ENCODE measurements at places on chromosomes 11 and 22.

- DNase-seq = no peak
These were observed 71.8 kb downstream of the ATG16L2 start for GRCh38 chr11:72885749-72886609.

GRCh38 chr11:94525546-94526324 lies 13.5 kb downstream of the C11orf97 start:
- peak; percentile 92 for DNase-seq

- DNase-seq = no peak
These were observed 54.5 kb downstream of the TRIM44 start for GRCh38 chr11:35717043-35717442.

DNA sequence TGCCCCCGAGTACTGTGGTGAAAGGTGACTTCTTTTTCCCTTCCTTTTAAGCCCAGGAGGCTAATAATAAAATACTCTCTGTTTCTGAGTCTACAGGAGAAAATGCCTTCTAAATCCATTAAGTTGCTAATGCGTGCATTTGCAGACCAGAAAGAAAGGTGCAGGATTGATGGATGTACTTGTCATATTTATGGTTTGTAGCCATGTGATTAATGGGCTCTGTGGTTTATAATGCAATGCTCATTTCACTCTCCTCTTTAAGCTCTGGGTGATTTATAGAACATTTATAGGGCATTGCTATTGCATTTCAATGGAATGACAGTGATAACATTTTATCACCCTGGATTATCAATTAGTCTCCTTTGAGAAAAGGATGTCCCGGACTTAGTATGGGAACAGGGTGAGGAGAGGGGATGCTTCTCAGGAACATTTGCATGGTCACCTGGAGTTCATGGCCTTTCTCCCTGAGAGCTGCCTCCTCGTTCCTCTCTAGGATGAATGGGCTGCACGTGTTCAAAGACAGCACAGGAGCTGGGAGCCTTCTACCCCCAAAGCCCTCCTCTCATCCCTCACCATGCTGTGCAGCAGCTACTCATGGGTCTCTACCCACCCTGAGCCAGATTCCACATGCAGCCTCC lies 82.8 kb upstream of the HMGXB4 start:
- no peak for DNase-seq

DNA sequence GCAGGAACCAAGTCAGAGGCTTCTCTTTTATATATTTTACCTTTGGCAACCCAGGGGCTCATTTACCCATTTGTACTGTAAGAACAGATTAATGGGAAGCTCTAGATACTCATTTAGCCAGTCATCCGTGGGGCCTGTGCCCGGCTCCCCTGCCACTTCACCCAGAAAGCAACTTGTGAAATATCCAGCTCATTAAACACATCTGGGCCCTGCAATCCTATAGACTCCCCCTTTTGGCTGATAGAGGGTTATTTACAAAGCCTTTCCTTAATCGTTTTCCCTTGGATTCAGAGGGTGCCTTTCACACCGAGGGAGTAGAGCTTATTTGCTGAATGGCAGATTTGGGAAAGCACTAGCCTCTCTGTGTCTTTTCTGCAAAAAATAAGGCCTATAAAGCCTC lies 118.7 kb upstream of the SORL1-AS1 start:
- DNase-seq = no peak

DNA sequence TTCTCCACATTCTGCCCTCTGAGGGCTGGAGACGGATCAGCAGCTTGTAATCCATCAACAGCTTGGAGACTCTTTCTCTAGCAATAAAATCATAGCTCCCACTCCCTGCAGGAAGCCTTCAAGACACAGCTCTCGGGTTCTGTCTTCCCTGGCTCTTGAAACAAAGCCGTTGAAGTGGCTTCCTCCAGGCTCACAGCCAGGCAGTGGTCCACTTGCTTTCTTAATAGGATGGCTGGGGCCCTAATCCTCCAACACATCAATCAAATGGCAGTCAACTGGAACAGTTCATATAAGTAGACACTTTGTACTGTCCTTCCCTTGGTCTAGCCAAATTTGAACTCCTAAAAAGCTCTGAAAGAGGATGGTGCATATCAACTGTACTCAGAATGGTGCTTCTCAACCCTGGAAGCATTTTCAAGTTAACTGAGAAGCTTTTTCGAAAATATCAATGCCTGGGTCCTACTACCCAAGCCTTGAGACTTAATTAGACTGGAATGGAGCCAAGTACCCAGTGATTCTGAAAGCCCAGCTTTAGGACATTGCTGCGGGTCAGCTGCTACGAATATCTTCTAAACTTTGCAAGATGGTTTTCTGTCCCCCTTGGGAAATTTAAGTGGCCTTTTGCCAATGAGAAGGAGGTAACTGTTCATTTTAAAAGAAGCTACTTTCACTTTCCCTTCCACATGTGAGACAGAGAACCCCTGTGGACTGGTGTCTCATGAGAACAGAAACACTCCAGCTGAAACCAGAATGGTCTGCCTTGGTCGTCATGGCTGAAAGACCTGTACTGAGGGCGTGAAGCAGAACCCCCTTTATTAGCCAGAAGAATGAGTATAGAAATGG lies 74.7 kb downstream of the SC5D start:
- DNase-seq = no peak

DNA sequence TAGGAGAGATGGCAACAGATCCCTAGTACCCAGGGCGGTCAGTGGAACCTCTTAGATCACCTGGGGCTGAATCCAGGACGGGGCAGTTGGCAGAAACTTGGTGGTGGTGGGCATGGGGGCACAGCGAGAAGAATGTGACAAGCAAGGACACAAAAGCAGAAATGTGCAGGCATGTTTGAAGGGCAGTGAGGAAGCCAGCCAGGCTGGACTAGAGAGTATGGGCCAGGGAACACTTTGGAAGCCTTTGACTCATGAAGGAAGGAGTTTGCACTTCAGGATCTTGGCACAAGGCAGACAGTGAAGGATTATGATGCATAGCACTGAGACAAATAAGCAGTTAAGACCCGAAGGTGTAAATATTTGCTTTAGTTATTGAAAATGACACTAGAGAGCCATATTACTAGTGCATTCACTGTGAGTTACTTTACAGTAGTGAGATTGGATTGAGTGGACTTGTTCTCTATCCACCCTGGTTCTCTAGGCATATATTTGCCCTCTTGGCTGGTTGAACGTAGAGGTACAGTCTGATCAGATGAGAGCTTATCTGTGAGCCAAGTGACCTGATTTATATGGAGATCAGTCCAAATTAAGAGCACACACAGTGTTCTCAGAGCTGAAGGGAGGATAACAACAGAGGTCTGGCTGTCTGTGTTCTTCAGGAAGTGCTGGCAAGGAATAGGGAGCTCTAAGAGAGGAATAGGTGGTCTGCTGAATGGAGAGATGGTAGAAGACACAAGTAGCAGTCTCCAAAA lies 210.4 kb downstream of the SNX19 start:
- no peak for DNase-seq

DNA sequence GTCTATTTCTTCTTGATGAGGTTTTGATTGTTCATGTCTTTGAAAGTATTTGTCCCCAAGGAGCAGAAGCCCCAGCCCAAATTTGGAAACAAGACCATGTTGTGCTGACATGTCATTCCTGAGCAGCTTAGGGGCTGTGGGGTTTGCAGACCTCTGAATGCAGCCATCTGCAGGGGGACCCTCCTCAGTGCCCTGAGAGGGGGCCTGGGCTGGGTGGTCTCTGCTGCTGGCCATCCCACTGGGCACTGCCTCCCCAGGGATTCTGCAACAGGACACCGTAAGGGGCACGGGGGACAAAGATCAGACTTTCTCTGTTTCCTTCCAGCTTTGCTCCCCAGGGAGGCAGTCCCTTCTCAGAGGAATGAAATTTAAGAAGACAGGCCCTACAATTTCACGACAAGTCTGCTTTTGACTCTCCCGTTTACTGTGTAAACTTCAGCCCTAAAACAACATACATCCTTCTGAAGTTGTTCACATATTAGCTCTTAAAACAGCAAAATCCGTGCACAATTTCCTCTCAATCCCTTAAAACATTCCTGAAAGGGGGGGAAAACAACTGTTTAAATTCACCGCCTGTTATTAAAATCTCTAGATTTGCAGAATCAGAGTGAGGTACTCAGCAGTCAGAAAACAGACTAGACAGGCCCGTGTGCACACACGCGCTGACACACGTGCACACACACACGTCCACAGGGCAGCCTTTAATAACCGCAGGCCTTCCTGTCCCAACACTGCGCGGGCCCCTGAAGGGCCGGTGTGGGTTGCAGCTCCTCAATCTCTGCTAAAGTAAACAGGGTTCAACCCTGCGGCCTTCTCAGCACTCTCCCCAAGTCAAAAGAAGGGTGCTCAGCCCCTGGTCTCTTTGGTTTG lies 109.8 kb downstream of the KCNQ1 start:
- DNase-seq = no peak
